Esophagus mucosa (tissue), 1 donor: ENCODE measurements at places on chromosomes 5 and 9.

DNA sequence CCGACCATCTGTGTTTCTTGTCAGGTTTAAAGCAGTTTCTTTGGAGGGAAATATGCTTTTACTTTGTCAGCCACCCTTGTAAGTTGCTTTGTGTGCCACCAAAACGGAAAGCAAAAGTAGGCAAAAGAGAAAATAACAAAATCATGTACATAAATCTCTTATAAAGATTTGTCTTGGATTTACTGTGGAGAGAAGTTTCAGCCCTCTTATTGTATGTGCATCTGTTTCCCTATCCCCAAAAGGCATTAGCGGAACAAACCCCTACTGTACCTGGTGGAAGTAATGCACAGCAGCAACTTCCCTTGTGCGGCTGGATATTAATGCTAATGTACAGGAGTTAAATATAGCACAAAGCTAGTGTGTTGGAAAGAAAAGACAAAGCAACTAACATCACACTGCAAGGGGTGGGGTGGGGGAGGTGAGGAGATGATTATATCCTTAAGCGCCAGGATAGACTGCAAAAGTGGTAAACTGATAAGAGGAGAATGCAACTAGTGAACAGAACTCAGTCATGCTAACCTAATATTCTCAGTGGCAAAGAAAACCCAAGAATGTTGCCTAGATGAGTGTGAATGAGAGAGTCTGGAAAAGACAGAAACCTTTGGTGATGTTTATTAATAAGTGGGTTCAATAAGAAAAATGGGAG, 396.5 kb upstream of the MEF2C start:
- ATAC-seq, result no peak

DNA sequence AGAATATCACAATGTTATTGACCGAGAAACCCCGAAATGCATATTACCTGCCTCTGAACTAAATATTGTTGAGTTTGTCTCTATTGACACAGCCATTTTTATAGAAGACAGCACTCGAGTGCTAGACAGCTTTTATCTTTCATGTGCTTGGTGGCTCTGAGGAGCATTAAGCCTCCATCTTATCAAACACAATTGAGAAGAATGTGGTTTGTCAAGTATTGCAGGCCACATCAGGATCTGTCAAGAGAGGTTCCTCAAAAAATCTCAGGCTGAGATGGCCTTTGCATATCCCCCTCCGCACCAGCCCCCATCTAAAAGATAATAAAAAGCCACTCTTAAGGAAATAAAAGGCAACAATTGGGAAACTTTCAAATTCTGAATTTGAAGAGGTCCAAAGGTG, 284.8 kb downstream of the DENND1A start:
- ATAC-seq, result no peak

DNA sequence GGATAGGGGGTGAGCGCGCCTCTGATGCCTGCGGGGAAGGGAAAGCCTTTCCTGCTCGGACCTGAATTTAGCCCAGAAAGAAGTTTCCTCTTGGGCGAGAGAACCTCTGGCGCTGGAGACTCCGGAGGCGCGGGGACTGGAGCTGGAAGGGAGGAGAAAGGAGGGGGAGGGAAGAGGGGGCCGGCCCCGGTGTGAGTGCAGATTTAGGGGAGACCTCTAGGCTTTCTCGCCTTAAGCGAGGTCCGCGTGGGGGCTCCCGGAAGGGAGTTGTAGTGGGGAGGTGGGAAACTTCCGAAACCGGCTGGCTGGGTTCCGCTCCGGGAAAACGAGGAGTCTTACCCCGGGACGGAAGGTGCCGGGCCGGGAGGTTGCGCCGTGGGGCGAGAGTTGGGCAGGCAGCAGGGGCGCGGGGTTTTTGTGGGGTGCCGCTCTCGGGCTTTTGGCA, 1.3 kb downstream of the PCSK5 start:
- no peak for ATAC-seq

DNA sequence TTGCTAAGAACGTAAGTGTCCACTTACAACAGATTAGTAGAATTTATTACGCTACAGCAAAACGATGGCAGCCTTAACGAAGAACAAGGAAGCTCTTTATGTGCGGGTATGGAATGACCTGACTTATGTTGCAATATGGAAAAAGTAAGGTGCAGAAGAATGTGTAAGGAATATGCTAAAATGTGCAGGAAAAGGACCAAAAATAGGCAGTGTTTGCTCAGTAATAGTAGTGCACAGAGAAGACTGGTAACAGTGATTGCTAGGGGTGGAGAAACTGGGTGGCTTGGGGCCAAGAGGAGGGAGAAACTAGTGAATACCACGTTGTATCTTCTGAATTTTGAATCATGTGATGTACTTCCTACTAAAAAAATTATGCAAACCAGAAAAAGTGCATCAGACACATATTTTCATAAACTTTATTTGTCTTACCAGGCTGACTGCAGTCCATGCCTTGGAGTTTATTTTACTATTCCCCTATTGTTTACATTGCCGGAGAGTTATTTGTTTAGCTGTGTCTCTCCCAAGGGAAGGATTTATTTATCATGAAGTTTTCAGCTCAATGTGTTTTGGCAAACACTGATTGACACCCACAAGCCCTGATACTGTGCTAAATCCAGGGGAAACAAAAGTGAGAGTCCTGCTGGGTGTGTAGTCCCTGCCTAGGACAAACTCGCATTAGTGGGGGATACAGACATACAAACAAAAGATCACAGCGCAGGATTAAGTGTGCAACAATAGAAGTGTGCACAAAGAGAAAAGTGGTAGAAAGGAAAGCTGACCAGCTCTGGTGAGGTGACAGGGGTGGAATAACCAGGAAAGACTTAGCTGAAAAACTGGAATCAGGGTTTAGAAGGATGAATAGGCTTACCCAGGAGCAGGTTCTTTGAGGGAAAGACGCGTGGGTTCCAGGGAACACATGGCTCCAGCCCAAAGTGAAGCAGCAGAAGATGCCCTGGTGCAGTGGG, 34.0 kb upstream of the ZNF484 start:
- peak; percentile 31 for ATAC-seq

DNA sequence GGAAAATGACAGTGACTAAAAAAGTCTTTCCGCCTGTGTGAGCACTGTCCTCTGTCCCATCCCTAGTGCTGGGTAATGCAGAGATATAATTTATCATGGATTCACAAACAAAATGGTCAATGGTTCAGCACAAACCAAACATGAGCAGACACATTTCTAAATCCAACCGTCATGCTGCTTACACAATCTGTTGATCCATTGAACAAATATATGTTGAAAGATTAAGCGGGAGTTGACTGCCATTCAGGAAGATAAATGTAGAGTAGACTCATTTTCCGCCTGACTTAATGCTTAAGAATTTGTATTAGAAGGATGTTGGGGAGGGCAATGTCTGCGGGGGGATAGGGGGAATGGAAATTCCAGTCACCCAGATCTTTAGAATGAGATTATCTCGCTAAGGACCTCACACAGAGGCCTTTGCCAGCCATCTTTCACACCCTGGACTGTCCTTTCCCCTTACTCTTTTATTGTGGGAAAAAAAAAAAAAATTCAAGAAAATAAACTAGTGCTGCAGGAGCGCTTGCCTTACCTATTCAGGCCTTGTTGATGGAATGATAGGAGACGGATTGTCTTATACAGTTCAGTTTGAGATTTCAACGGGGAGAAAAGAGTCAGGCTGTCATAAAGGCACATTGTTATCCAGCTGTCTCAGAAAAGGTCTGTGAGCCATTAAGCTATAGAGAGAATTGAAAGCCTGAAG, 153.7 kb downstream of the TLE1 start:
- peak; percentile 85 for ATAC-seq
